ENCODE measurements at places on chromosomes 1 and 21. TPM values are rescaled to one million over a fixed set of nuclear protein-coding genes. Genes with fewer than 3 reads are reported as not detected.

DNA sequence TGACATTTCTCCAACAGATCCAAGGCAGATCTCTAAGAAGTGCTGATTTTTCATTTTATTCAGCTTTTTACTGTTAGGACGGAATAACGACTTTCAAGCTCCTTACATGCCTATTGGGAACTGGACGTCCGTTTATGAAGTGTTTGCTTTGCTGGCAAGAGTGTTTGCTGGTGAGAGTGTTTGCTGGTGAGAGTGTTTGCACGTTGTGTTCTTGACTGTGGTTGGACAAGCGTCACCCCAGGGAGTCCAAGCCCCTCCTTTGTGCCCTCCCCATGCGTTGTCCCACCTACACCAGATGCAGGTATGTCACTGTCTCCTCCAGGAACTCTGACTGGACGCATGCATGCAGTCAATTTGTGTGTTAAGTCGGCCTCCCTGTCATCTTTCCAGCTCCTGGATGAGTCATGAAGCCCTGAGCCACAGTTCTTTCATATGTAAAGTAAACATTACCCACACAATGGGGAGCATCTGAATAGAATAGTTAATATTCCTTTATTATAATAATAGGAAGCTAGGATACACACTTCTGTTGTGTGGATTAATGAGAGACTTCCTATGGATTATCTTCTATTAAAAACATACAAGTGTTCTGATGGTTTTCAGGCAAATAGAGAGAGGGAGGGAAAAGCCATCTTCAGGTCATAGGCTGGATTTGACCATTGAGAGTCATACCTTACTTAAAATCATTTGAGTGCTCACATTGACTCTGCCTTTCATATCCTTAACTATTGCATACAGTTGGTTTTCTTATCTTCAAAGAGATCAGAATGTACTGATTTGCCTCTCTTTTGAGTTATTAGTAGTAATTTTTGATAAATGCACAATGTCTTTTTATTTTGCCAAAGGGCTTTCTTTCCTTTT lies 119.2 kb downstream of the GALNT2 start:
- no peak for DNase-seq
- no peak overlapping the region for H3K27ac ChIP-seq
- H3K27me3 ChIP-seq: no peaks in the 10 kb centered on the region
- no peak overlapping the region for H3K4me3 ChIP-seq

- H3K36me3 ChIP-seq: no peaks in the 10 kb centered on the region
- H3K4me3 ChIP-seq: no peak overlapping the region
- peaks cover 12% of the 10 kb centered on the region for H3K27me3 ChIP-seq
- H3K27ac ChIP-seq: no peak overlapping the region
- DNase-seq: no peak
Measured at GRCh38 chr1:161421456-161421855, 53.8 kb upstream of the CFAP126 start.

GRCh38 chr21:34613679-34614627 lies 960 bp downstream of the RCAN1 start:
- peak overlapping the region; percentile 73 for H3K4me3 ChIP-seq
- H3K4me1 ChIP-seq: peaks cover 28% of the 10 kb centered on the region
- H3K27ac ChIP-seq: peak overlapping the region; percentile 92
- no peaks in the 10 kb centered on the region for H3K36me3 ChIP-seq
- no peaks in the 10 kb centered on the region for H3K27me3 ChIP-seq

DNA sequence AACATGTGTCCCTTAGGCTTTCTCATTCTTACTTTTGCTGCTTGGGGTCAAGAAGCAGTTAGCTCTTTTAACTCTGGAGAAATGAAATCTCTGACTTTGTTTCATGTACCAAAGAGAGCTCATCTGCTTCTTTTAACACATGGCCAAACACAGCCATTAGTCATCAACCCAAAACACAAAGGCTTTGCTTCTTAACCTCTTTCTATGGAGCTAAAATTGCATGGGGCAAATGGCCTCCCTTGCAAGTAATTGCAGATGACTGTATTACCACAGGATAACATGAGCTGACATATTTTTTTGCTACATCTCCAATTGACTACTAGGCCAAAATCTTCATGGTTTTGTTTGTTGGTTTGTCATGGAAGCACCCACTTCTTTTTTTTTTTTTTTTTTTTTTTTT lies 300.9 kb downstream of the BRINP3 start:
- H3K27me3 ChIP-seq: no peaks in the 10 kb centered on the region
- H3K4me3 ChIP-seq: no peak overlapping the region
- no peaks in the 10 kb centered on the region for H3K4me1 ChIP-seq
- DNase-seq: no peak
- no peaks in the 10 kb centered on the region for H3K36me3 ChIP-seq

DNA sequence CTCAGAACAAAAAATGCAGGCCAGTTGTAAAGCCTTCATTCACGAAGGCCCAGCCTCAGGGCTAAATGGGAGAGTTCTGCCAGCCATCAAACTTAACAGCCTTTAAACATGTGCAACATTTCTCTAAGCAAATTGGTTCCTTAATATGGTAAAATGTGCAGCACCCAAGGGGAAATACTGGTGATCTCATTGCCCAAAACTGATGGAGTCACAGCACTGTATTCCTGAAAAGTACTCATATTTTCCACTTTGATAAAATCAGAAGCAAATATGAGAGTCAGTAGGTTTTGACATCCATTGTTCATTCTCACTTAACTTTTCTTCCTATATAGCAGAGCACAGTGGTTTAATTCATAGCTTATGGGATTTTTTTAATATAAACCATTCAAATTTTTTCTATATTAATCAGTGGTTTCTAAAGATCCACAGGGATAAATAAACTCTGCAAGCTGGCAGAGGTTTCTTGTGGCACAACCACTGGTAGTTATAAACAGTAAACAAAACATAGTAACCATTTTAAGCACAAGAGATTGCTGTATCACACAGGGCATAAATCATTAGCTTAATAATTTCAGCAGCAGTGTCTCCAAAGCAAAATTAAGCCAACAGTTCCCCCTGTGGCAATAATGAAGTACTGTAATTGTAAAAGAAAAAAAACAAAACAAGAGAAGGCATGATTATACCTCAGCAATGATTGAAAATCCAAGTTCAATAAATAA lies 106.9 kb upstream of the LYPLAL1 start:
- H3K4me1 ChIP-seq: peaks cover 7% of the 10 kb centered on the region
- no peaks in the 10 kb centered on the region for H3K36me3 ChIP-seq
- no peak overlapping the region for H3K27ac ChIP-seq
- H3K27me3 ChIP-seq: no peaks in the 10 kb centered on the region
- DNase-seq: no peak

DNA sequence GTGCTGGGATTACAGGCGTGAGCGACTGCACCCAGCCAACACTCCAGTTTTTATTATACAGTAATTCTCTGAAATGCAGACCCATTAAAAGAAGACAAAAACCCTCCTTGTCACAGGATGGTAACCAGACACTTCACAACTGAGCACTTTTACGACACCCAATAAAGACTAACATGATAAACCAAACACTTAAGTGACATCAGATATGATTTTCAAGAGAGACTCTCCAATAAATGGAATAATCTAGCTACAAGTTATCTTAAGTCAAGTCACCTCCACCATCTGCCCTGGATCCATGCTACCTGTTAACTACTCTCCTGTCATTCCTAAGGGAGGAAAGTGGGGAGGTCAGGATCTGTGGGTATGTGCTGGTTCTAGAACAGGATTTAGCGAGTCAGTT lies 5.6 kb downstream of the GNG12 start:
- peaks cover 38% of the 10 kb centered on the region for H3K4me1 ChIP-seq
- H3K27ac ChIP-seq: no peak overlapping the region
- no peak overlapping the region for H3K4me3 ChIP-seq
- H3K27me3 ChIP-seq: no peaks in the 10 kb centered on the region
- DNase-seq: no peak

DNA sequence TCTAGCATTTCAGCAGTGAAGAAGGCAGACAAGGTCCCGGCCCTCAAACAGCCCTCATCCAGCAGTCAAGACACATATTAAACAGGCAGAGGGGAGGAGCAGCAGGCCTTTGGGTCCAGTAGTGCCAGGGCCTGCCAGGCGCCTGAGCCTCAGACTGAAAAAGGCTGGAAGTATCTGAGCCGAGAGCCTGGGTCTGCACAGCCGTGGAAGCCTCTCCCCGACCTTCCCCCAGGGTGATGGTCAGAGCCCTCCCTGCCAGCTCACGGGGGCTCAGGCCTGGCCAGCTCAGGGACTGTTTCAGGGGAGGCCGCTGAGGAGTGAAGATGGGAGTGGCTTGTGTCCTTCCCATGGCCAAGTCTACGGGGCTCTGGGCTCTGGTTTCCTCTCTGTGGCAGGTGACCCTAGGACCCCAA lies 565.2 kb downstream of the PTPRU start:
- H3K27me3 ChIP-seq: peaks cover 26% of the 10 kb centered on the region
- H3K4me1 ChIP-seq: no peaks in the 10 kb centered on the region
- DNase-seq: no peak
- no peak overlapping the region for H3K27ac ChIP-seq
- no peaks in the 10 kb centered on the region for H3K36me3 ChIP-seq
- no peak overlapping the region for H3K4me3 ChIP-seq

DNA sequence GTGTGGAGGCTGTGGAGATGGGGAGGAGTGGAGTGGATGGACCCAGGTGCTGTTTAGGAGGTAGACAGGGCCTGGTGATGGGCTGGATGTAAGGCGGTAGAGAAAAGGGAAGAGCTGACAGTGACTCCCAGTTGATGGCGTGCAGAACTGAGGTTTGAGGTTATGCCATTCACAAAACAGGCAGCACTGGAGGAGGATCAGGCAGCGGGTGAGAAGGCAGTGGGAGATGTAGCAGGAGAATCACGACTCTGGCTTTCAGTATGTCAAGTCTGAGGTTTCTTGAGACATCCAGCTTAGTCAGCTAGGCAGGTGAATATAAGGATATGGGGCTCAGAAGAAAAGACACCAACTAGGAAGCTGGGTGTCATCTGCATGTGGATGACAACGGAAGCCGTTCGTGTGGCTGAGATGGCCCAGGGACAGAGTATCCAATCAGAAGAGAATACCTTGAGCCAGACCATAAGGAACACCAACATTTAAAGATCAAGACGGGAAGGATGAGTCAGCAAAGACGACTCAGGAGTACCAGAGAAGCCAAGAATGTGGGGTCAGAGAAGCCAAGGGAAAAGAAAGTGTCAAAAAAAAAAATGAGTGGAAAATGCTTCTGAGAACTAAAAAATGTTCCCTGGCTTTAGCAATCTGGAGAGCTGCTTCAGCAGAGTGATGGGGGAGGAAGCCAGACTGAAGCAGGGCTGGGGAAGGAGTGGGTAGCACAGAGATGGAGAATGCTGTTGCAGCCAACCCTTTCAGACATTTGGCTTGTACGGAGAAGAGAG lies 15.2 kb downstream of the LRRN2 start:
- H3K27ac ChIP-seq: no peak overlapping the region
- no peaks in the 10 kb centered on the region for H3K4me1 ChIP-seq

DNA sequence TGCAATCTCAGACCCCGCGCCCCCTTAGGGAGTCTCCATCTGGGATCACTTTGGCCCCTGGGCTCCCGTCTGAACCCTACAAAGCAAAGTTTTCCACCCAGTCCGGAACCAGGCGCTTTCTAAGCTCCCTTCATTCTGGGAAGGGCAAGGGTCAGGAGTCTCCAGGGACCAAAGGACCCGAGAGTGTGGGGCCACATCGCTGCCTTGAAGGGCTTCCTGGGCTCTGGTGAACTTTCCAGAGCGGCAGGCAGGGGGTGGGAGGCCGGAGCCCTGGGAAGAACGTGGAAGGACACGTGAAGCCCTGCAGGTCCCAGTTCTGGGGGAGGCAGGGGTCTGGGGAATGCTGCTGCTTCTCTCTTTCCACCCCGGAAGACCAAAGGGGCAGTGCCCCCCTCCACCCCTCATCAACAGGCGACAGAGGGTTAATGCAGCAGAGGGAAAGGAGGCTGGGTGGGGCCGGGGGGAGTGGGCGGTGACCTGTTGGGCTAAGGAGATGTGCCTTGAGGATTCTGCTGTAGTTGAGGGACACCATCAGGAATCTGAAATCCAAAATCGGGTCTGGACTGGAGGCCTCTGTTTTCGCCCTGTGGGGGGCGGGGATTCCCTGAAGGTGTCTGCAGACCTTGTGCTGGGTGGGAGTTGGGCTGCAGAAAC lies 734 bp downstream of the CDK18 start:
- DNase-seq: no peak
- H3K4me1 ChIP-seq: peaks cover 24% of the 10 kb centered on the region

DNA sequence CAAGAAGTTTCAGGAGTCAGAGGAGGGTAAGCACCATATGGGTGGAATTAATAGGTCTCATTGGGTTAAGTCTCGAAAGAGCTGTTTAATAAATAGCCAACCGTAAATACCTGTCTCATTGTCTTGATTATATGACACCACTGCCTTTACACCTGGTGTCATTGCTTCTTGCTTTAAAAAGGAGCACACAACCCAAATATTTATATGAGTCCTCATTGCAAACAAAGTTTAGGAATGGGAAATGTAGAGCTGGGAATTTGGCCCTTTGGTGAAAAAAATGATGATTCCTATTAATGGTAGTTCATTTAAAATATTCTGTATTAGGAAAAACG lies 2.1 kb downstream of the BACH1 start:
- peak overlapping the region; percentile 97 for H3K27ac ChIP-seq
- no peaks in the 10 kb centered on the region for H3K36me3 ChIP-seq
- no peaks in the 10 kb centered on the region for H3K27me3 ChIP-seq
- DNase-seq: no peak
- peaks cover 65% of the 10 kb centered on the region for H3K4me1 ChIP-seq

GRCh38 chr1:16162163-16162822 lies 6.4 kb upstream of the EPHA2 start:
- H3K4me1 ChIP-seq: peaks cover 37% of the 10 kb centered on the region
- H3K27me3 ChIP-seq: no peaks in the 10 kb centered on the region
- no peak overlapping the region for H3K27ac ChIP-seq
- H3K36me3 ChIP-seq: no peaks in the 10 kb centered on the region
- no peak overlapping the region for H3K4me3 ChIP-seq
- DNase-seq: no peak

DNA sequence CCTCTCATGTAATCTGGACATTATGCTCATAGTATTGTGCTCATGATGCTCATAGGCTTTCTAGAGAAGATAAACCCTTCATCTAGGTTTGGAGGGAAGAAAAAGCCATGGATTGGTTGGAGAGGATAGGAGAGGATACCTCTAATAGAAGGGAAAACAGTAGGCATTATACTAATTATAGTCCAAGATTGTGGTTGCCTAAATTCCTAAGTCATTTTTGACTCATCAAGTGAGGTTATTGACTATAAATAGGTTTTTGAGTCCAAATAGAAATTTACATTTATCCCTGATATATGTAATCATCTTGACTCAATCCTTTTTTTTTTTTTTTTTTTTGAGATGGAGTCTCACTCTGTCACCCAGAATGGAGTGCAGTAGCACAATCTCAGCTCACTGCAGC lies 5.0 kb downstream of the SYT11 start:
- H3K27ac ChIP-seq: no peak overlapping the region
- no peak for DNase-seq
- no peak overlapping the region for H3K4me3 ChIP-seq
- H3K36me3 ChIP-seq: no peaks in the 10 kb centered on the region
- no peaks in the 10 kb centered on the region for H3K27me3 ChIP-seq

The BCL2L15 gene
- total RNA-seq: 0.30 TPM

The STIL gene
- 3.9 TPM for total RNA-seq

The IVNS1ABP gene
- total RNA-seq: 189 TPM

The LMX1A gene
- 0.44 TPM for total RNA-seq

The LIPI gene
- not detected for total RNA-seq
